Stimulated activated CD4-positive, alpha-beta T cell treated with anti-CD3 and anti-CD28 coated beads, Interleukin-12 subunit alpha, Interleukin-12 subunit beta, amount 100 ng/mL, for 4 hours (primary cell): ENCODE measurements at places on chromosomes 6 and 20.

DNA sequence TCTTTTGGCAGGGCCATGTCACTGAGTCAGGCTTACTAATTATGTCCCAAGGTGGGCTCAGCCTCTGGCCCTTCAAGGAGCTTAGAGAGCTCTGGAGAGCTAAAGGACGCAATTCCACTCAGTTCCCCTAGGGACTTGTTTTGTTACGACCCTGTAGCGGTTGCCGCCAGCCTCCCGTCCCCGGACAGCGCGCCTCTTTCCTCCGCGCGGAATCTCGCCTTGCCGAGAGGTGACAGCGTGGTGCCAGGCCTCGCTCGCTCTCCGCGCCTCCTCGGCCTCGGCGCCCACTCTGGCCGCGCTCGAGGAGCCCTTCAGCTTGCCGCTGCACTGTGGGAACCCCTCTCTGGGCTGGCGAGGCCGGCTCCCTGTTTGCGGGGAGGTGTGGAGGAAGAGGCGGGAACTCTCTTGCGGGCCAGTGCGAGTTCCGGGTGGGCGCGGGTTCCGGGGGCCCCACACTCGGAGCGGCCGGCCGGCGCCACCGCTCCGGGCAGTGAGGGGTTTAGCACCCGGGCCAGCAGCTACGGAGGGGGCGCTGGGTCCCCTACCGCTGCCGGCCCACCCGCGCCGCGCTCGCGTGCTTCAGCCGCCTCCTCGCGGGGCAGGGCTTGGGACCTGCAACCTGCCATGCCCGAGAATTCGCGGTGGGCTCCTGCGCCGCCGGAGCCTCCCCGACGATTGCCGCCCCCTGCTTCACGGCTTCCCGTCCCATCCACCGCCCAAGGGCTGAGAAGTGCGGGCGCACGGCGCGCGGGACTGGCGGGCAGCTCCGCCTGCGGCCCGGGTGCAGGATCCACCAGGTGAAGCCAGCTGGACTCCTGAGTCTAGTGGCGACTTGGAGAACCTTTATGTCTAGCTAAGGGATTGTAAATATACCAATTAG lies 9.9 kb upstream of the ZNF311 start:
- DNase-seq: no peak

DNA sequence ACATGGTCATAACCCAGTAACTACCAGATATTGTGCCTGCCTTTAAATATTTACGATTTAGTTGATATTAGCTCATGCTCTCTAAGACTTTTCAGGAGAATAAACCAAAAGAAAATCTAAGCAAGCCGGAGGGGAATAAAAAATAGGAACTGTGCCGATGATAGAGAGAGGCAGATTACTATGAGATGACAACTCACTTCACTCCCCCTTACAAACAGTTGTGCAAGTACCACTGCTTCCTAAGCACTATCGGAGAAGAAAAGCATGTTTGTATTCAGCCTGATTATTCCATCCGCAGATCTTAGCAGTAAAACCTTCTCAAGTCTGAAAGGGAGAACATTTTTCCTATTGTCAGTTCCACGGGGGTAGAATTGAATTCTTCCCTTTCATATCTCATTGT lies 294.4 kb downstream of the KCNQ5 start:
- no peak for DNase-seq

DNA sequence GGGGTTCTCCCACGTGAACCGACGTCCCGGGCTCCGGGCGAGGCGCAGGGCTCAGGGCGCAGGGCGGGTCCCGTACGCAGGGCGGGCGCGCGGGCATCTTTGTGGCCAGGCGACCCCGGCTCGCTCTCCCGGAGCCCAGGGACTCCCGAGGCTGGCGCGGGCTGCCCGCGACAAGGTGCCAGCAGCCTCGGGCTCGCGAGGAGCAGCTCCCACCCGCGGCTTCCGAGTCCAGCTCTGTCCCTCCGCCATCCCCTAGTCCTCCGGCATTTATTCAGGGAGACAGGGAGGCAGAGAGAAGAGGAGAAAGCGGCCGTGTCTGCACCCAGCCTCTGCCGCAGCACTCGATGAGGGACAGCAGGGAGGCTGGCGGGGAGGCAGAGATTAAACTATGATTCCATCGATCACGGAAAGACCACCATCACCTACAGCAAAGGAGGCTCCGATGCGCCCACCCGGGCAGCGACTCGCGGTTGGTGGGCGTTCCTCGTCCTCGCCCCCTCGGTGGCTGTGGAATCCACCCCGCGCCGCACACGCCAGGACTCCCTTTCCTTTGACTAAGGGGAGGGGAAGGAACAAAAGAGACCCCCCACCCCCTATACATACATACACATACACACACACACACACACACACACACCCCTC lies 1.1 kb downstream of the RGS17 start:
- no peak for DNase-seq

DNA sequence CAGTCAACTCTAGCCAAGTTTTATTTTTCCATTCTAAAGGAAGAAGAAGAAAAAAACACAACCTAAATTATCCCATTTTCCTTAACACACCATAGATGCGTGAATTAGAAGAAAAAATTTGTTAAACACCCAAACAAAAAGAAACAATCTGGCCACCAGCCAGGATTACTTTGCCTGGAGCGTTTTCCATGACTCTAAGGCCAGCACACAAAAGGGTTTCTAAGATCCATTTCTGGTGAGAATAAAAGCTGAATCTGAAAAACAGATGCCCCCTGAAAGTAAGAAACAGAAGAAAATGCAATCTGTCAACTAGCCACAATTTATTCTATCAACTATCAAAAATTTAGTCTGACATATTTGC lies 267.2 kb upstream of the SULF2 start:
- DNase-seq: no peak

DNA sequence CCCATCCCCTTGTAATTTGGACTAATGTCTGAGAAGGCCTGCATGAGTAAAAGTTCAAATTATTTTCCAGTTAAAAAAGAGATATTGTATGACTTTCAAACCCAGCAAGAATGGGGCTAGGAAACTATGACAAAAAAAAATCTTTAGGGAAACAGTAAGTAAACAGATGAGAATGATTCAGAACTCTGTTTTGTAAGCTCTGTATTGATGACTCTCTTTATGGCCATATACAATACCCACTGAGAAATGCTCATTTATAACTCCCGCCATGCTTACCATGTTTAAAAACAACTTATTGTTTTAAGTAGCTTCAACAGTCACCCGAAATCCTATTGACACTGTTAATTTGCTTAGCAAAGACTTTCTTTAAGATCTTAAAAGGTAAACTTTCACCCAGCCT lies 17.2 kb upstream of the PCK1 start:
- DNase-seq: no peak

GRCh38 chr6:84618836-84619235 lies 145.6 kb downstream of the TBX18 start:
- DNase-seq: no peak

DNA sequence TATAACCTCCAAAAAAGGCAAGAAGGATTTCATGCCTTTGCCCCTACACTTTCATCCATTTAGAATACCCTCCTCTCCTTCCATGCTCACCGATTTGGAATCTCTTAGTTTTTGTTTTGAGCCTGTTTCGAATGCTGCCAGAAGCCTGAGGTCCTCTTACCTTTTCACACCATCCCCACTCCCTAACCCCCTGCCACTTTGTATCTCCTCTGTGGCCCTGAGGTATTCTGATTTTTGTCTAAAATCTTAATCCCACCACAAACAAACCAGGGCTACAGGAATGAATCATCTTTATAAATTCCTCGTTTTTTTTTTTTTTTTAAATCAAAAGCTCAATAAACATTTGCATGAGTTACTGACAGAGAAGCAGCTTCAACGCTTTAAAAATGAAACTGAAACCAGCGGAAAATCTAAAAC lies 1.6 kb upstream of the RPS12 start:
- DNase-seq: no peak

- DNase-seq: no peak
These were observed 67.4 kb upstream of the DSP start for GRCh38 chr6:7473805-7474719.

DNA sequence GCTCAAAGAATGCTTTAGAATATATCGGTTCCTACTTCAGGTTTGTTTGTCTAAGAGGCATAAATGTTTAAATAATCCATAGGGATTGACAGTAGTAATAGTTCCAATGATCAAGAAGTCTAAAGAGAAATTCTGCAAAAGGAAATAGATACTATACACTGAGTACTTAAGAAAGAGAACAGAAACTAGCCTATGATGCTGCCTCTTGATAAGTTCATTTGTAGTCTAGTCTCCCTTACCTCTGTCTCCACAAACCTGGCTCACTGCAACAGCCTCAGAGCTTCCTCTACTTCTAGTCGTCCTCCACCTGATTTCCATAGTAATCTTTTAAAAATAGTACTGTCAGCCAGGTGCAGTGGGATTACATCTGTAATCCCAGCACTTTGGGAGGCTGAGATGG lies 511.8 kb downstream of the LMBRD1 start:
- DNase-seq: no peak

DNA sequence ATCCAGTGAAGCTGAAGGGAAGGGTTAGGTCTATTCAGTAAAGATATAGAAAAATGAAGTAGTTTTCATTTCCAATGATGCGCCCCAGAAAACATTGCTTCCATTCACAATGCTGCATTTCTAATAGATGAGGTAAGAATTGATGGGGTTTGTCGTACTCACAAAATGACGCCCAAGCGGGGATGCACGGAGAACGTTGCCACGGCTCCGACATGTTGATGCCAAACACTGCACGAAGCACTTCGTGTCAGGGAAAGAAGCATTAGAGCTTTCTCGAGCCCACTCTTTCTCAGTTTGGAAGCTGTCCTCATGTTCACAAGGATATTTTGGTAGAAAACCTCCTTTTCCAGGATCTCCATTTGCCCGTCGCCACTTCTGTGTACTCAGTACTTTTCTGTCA lies 21.6 kb upstream of the MAFB start:
- no peak for DNase-seq

DNA sequence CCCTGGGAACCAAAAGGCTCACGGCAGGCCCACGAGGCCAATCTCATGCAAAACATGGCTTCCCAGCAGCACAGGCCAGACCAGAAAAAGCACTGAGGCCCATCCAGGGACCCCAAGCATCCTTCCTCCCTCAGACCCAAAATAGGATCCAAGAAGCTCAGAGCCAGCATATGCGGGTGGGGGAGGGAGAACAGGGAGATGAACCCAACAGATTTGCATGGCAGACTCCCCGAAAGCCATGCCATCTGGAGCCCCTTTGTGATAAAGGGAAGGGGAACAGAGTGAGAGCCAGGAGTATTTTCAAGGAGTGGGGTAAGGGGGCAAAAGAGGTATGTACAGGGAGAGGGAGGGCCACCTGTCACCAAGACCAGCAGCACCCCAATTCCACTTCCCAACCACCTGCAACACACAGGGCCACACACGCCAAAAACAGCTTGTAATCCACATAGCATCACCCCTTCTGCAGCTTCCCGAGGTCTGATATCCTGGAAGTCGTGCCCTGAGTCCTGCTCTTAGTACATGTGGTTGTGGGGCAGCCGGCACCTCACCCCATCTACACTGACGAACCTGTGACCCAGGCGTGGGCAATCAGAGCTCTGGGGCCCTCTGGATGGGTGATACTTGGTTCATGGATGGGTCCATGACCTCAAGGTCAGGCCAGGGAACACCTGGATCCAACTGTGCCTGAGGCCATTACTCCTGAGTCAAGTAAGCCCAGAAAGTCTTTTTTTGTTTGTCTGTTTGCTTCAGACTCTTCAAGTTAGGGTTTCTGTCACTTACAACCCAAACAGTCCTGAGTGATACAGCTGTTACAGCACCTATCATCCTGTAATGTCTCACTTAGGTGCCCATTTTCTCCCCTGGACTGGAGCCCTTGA lies 24.4 kb downstream of the PREX1 start:
- no peak for DNase-seq
